CD4-positive, alpha-beta T cell treated with Interleukin-4 for 4 hours (primary cell): ENCODE measurements at places on chromosomes 5 and 9.

GRCh38 chr5:35046774-35047173, 975 bp downstream of the AGXT2 start:
- DNase-seq, result no peak

DNA sequence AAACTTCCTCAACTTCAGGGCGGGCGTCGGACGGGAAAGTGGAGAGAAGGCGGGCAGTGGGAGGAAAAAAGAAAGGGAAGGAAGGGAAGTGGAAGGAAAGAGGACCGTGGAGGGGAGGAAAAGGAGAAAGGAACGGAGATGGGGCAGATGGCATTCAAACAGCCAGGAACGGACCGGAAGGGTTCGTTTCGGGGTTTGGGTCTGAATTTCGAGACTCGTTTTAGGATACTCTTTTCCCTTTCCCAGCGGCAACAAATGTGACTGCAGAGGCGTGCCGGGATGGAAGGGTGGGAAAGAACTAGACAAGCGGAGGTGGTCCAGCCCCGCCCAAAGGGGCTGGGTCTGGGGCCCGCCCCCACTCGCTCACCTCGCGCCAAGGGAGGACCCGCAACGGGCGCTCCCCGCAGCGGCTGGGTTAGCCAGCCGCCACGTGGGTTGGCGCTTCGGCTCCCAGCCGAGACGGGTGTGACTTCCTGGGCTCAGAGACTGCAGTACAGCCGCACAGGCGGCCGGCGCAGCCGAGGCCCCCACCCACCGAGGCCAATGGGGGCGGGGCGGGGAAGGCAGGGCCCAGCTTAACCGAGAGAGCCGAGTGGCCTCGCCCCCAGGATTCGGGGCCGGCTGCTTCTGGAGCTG, 2.7 kb downstream of the VCAN start:
- DNase-seq, result no peak

DNA sequence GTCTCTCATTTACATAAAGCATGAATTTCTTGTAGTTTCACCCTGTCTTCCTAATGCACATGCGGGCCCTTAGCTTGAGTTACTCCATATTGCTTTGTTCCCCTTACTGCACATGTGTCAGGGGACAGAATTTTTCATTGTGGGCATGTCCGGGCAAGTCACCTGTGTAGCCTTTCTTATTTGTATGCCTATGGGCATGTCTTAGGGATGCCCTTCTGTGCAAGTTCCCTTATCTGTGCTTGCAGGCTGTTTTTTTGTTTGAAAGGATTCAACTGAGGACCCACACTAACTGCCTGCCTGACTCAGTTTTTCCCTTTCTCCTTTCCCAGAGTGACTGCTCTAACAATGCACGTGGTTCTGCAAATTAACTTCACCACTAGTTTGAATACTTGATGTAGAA, 161.7 kb downstream of the YTHDC2 start:
- no peak for DNase-seq

DNA sequence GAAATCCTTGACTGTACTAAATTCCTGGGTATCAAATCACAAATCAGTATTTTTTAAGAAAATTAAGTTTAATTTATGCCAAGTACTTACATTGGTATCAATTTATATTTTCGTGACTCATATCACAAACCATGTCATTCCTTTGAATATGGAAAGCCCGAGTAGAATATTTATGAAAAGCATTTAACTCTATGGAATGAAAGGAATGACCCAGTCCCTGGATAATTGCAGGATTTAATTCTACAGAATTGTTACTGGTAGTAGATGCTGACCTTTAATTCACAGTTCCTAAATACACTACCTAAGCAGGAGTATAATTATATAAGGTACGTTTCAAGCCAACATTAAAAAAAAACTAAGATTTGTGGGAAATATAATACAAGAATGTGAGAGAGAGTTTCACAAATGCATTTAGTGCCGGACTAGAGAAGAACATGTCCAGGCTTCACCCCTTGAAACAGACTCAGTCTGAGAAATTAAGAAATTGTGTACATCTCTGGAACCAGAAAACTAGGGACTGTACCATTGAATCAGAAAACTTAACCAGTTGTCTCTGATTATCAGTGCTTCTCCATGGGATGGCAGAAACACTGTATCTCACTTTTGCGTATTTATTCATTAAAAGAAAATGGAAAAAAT, 28.5 kb upstream of the PLPPR1 start:
- no peak for DNase-seq

GRCh38 chr5:109566361-109566760, 123.4 kb upstream of the MAN2A1 start:
- DNase-seq, result no peak

GRCh38 chr9:117412841-117413240, 2.0 kb downstream of the ASTN2 start:
- no peak for DNase-seq

GRCh38 chr9:136700959-136701667, 11.3 kb upstream of the DIPK1B start:
- DNase-seq, result peak; percentile 40

DNA sequence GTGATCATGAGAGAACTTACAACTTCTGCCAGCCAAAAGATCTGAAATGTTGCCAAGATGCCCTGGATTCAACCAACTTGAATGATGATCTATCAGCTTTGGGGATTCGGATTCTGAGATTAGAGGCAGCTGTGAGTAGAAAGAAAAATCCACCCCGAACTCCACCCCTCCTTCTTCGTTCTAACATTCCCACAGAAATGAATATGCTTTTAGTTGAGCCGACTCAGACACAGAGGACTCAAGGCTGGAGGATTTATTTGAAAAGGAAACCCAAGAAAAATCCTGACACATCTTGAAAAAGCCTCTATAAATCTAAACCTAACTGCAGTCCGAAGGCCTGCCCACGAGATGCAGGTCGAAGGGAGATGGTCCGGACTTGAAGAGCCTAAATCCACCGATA, 275.0 kb downstream of the GAS1 start:
- DNase-seq, result no peak

GRCh38 chr5:33742181-33742580, 149.6 kb downstream of the ADAMTS12 start:
- no peak for DNase-seq

GRCh38 chr9:33222031-33222430, 17.9 kb upstream of the SPINK4 start:
- DNase-seq, result no peak

DNA sequence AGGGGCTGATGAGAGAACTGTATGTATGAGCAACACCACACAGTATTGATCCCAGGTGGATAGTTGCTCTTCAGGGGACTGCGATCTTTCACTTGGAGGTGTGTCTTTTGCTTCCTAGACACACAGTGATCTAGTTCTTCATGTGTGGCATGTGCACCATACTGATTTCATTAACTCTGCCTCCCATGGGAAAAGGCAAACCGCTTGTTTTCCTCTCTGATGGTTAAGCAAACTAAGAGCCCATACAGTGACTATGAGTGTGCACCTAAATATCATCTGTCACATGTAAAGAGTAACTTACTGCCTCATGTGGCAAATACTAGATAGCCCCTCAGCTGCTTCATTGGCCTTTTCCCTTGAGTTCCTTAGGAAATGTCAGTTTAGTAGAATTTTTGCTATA, 147.3 kb downstream of the TLE4 start:
- DNase-seq, result no peak

DNA sequence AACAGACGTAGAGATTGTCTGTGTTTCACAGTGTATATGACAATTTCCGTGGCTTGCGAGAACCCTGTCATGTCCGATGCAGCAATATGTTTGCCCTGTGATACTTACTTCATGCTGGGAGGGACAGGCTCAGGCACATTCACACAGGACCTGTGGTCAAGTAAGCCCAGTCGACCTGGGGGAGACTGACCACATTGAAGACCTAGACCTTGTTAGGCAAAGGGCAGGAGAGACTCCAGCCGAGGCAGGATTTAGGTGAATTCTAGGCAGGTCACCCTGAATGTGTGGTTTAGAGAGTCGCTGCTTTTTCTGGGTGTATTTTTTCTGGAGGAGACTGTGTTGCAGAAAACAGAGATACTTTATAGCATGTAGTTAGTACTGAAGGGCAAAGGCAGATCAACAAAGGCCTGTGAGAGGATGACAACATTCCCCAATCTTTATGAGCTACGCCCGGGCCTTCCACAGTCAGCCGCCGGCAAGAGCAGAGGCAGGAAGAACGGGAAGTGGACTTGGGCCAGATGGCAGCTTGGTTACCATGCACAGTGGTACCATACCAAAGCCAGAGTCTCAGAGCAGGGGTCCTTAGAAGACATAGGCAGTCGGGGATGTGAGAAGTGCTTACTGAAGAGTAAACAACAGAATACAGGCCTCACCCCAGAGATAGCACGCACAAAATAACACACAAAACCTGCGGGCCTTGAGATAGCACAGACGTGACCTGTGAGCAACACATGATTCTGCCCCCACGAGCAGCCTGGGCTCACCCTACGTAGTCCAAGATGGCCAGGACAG, 220.7 kb downstream of the CACNA1B start:
- DNase-seq, result no peak

GRCh38 chr5:35987776-35988175, 3.4 kb downstream of the UGT3A1 start:
- DNase-seq, result no peak

DNA sequence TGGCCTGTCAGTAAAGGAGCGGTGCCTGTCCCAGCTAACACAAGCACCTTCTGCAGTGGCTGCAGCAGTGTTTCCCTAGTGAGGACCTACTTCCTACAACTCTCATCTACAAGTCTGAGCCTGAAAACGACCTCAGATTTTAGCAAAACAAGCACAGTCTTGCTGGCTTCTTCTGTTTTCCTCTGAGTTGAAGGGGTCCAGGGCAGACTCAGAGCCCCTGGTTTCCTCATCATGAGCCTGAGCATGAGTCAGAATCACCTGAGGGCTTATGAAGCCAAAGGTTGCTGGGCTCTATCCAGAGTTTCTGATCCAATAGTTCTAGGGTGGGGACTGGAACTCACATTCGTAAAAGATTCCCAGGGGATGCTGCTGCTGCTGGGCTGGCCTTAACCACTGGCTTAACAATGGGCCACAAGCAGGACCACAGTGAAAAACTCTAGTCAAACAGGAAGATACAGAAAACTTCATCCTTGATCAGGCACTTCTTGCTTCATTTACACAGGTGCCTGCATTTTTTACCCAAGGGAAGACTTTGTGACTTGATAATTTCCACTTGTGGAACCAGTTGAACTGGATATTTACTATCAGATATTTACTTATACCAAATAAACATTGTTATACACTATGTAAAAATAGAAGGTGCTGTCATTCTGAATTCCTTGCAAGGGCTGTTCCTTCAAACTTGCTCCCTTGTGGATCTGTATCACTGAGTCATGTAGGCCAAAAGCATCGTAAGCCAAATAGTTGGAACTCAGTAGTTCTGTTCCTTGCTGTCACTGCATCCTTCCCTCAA, 4.3 kb upstream of the ACER2 start:
- no peak for DNase-seq

- DNase-seq, result no peak
Observed at GRCh38 chr5:142474431-142475094, 149.7 kb upstream of the SPRY4 start.

- no peak for DNase-seq
Observed at GRCh38 chr9:77210116-77210515, 32.8 kb downstream of the VPS13A start.

GRCh38 chr9:133645021-133645765, 9.0 kb downstream of the DBH start:
- no peak for DNase-seq

DNA sequence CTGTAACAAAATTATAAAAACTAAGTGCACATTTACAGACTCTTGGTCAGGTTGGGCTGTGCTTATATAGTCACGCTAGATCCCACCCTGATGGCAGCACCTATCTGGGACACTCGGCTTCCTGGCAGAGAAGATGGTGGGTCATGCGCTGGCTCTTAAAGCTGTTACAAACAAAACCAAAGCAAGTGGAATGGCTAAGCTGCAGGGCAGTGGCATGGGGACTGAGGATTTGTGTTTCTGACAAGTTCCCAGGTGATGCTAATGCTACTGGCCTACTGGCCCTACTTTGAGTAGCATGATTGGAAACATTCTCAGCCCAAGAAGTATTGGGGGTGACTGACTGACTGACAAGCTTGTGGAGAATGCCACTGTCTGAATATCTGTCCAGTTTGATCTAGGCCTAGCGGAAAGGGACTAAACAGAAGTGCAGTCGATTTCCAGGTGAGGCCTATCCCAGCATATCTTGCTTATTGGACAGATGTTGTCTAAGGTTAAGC, 8.3 kb downstream of the BTF3 start:
- no peak for DNase-seq

DNA sequence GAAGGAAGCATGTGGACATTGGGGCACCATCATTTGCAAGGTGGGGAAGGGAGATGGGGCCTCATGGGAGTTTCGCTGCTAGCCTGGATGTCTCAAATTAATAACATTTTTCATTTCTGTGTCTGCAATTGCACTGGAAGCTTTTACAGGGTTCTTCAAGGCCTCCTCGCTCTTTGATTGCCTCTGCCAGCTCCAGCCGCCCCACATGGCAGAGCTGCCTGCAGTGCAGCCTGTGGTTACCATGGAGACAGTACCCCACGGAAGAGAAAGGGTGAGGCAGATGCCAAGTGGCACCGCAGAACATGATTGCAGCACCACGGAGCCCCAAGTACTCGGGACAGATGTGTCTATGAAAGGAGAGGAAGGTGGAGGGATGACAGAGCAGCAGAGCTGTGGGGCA, 25.4 kb downstream of the CTNND2 start:
- no peak for DNase-seq

- no peak for DNase-seq
Observed at GRCh38 chr5:106833517-106833916, 837.2 kb downstream of the EFNA5 start.

- DNase-seq, result peak; percentile 57
Observed at GRCh38 chr5:154190595-154191304, at the start of gene GALNT10. Gene GALNT10, plus strand, starts transcription at chr5:154190733. Its CDS starts 134 bp downstream, at chr5:154190867.

DNA sequence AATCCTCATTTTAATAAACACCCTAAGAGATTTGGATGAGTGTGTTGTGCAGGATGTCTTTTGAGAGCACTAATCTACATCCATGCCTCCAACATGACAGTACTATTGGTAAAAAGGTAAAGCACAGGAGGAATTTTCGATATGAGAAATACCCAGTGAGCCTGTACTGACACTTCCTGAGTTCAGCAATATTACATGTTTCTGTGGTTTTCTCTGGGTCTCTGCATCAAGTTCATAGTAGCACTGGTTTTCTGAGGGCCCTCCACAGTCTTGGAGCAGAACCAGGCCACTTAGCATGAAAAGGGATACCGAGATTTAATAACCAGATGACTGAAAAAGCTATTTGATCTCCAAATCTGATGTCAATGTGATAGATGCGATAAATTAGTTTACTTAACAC, 524.1 kb downstream of the TMEM38B start:
- DNase-seq, result no peak
